ENCODE measurements at places on chromosomes 2 and 18. TPM values are rescaled to one million over a fixed set of nuclear protein-coding genes. Genes with fewer than 3 reads are reported as not detected.

DNA sequence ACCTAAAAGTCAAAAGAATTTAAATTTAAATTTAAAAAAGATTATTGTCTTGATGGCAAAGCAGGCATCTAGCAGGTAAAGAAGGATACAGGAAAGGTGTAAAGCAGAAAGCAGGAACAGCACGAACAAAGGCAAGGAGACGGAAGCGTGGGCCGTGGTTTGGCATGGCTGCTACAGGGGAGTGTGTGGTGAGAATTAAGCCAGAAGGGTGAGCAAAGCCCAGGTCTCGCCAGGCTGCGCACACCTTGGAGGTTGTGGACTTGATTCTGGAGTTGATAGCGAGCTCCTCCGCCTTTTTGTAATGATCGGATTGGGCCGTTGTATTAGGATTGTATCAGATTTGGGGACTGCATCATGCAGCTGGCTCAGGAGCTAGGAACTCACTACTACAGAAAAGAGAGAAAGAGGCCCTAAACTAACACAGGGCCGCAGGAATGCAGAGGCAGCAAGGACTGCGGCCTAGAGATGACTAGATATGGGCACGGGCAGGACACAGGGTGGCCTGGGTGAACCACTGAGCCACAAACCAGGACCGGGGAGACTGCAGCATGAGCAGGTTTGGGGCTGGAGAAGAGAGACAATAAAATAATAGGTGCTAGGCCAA is 71.4 kb upstream of the TMEM247 start:
- no peaks in the 10 kb centered on the region for H3K4me1 ChIP-seq
- H3K27me3 ChIP-seq = no peaks in the 10 kb centered on the region
- H3K4me3 ChIP-seq = no peak overlapping the region
- peak overlapping the region; percentile 57 for H3K27ac ChIP-seq

DNA sequence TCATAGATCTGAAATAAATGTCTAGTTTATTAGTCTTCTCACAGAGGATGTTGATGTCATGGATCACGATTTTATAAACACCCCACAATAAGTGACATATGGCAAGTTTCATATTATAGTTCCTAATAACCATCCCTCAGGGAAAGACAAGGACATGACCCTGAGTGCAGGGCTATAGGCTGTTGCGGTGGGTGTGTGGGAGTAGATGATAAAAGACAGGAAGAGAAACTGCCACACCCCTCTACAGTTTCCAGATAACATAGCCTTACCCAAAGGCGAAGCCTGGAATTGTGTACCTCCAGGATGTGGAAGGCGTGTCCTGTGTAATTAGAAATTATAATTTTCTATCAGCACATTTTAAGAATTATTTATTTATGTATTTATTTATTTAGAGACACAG is 2.4 kb upstream of the NEDD4L start:
- H3K27ac ChIP-seq = no peak overlapping the region
- no peak overlapping the region for H3K4me3 ChIP-seq
- no peak for DNase-seq
- H3K36me3 ChIP-seq = no peaks in the 10 kb centered on the region
- peaks cover 3% of the 10 kb centered on the region for H3K4me1 ChIP-seq

DNA sequence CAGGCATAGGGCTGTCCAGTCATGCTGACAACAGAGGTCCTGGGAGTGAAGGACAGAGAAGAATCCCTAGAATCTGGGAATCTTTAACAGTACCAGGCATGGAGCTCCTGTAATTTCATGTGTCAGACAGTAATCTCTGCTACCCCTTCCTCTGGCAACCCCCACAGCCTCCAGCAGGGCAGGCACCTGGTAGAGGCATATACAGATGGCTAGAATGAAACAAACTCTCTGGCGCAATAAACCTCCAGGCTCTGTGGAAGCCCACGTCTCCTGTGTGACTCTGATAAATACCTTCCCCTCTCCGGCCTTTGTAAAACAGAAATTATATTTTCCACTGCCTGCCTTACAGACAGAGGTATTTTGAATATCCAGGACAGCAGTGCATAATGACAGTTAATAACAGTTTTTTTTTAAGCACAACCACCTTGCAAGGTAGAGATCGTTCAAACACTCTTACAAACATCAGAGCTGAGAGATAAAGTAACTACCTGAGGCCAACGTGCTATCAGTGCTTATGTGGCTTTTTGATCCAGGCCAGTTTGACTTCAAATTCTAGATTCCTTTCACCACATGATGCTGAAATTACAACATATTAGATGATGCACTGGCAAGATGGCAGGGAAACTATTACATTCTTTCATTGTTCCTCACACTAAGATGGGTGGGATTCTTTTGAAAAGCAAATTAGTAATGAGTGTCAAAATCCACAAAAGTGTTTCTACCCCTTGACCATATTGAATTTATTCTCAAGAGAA is 47.7 kb upstream of the TMEM247 start:
- H3K27ac ChIP-seq = no peak overlapping the region
- no peak for DNase-seq
- no peak overlapping the region for H3K4me3 ChIP-seq
- no peaks in the 10 kb centered on the region for H3K27me3 ChIP-seq
- H3K36me3 ChIP-seq = no peaks in the 10 kb centered on the region

- DNase-seq = no peak
- H3K4me3 ChIP-seq = no peak overlapping the region
- no peaks in the 10 kb centered on the region for H3K4me1 ChIP-seq
- H3K27ac ChIP-seq = no peak overlapping the region
- no peaks in the 10 kb centered on the region for H3K27me3 ChIP-seq
- no peaks in the 10 kb centered on the region for H3K36me3 ChIP-seq
Measured at GRCh38 chr2:204321027-204321800, 224.1 kb upstream of the PARD3B start.

- no peak overlapping the region for H3K4me3 ChIP-seq
- DNase-seq = no peak
- no peaks in the 10 kb centered on the region for H3K4me1 ChIP-seq
- H3K36me3 ChIP-seq = no peaks in the 10 kb centered on the region
- H3K27ac ChIP-seq = no peak overlapping the region
Measured at GRCh38 chr18:60649107-60649506, 276.5 kb upstream of the MC4R start.

DNA sequence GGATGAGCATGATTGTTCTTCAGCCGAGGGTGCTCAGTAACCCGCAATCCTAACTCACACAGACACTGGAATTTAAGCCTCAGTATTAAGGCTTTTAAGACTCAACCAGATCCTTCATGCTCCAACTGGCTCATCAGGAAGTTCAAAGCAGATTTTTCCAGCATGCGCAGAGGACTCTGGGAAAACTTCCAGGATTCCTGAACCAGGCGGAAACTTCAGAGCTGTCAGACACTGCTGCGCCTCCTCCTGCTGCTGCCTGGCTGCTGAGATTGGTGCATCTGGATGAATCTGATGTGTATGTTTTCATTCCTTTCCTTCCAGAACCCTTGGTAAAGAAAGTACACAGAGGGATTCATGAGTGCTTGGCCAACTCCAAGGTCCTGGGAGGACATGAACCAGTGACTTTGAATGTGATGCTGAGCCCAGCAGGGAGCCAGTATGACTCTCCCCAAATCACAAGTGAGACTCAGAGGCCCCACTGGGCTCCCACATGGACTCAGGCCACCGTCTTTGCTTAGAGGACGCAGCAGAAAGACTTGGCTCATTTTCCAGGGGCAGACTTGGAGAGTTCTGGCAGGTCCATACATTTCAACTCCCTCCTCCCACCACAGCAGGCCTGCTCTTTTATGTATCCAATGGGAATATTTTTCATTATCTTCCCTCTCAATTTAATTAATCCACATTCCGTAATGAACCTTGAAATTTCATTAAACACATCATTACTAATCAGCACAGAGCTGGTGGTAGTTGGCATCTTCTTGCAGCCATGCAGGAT is 143.5 kb upstream of the HDAC4 start:
- no peaks in the 10 kb centered on the region for H3K36me3 ChIP-seq
- H3K4me3 ChIP-seq = no peak overlapping the region
- peak; percentile 82 for DNase-seq
- peaks cover 5% of the 10 kb centered on the region for H3K4me1 ChIP-seq

DNA sequence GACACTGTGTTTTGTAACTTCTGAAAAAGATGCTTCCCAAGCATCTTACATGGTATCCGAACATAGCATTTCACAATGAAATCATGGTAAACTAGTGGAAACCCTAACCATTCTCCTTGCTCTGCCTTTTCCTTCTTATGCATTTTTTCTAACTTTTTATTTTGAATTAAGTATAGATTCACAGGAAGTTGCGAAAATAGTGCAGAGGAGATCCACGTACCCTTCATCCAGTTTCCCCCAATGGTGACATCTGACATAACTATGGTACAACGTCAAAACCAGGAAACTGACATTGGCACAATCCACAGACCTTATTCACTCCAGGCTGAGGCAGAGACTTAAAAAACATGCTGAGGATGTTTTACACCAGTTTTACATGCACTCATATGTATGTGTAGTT is 38.3 kb downstream of the AAK1 start:
- no peaks in the 10 kb centered on the region for H3K27me3 ChIP-seq
- H3K36me3 ChIP-seq = no peaks in the 10 kb centered on the region
- H3K27ac ChIP-seq = no peak overlapping the region
- no peak for DNase-seq
- peaks cover 46% of the 10 kb centered on the region for H3K4me1 ChIP-seq

DNA sequence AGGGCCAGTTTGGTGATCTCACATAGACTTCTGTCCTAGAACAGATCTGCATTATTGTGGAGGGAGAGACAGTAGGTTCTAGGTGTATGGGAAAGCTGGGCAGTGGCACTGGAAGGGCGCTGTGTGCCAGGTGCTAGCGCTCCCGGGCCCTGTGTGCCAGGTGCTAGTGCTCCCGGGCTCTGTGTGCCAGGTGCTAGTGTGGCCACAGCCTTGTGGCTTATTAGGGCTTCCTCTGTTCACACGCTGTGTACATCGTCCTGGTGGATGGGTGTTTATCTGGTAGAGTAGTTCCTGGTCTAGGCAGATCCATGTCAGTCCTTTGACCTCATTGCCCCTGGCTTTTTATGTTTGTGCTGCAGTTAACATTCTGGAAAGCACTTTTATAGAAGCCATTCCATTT is 263.4 kb downstream of the AGAP1 start:
- H3K27me3 ChIP-seq = no peaks in the 10 kb centered on the region
- H3K4me1 ChIP-seq = no peaks in the 10 kb centered on the region
- H3K27ac ChIP-seq = no peak overlapping the region
- DNase-seq = no peak

Gene DIPK1C
- not detected for total RNA-seq

DNA sequence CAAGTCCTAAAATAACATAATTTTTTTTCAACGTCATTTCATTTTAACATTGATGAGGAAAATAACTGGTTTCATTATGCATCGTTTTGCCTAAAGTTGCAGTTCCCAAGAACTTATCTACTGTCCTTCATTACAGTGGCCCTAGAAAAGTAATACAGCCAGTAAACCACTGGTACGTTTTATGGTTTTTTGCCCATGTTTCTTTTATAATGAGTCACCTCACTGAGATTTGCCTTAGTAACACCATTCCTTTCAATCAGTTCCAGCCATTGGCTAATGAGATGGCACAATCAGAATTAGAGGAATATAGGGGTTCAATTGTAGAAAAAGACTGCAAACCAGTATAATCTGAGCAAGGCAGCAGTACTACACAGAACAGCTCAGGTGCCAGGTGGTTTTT is 422.6 kb upstream of the LYPD1 start:
- no peaks in the 10 kb centered on the region for H3K4me1 ChIP-seq
